ENCODE measurements at places on chromosomes 5 and 9. TPM values are rescaled to one million over a fixed set of nuclear protein-coding genes. Genes with fewer than 3 reads are reported as not detected.

Gene C9
- 0.14 TPM for polyA plus RNA-seq

Gene CDC26
- 41.8 TPM for polyA plus RNA-seq

DNA sequence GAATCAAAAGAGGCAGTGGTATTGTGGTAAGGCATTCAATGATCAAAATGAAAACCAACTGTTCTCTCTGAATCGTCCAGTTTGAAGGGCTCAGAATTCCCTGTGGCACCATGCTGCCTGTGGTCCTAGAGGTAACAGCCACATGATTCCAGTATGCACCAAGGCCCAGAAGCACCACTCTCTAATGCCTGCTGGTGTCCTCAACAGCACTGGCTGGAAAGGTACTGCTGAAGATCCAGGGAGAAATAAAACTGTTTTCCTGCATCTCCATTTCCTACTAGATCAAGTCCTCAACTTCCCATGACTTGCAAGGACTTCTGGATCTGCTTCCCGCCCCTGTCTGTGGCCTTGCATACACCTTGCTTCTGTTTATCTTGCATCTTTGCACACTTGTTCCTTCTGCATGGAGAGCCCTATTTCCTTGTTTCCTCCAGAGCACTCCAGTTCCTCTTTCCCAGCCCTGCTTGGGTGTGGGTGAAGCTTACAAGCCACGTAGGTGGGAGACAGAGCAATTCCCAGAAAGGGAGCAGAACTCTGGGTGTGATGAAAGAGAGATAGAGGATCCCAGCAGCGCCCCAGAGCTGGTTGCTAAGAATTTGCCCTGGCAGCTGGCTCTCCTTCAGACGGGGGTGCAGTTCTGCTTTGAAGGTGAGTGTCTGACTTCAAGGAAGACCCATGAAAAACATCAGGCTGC lies 41.0 kb upstream of the EQTN start:
- no peak for DNase-seq

- DNase-seq, result no peak
Observed at GRCh38 chr9:37751186-37751585, 2.4 kb upstream of the TRMT10B start.

Gene C9orf43
- 0.27 TPM for polyA plus RNA-seq

DNA sequence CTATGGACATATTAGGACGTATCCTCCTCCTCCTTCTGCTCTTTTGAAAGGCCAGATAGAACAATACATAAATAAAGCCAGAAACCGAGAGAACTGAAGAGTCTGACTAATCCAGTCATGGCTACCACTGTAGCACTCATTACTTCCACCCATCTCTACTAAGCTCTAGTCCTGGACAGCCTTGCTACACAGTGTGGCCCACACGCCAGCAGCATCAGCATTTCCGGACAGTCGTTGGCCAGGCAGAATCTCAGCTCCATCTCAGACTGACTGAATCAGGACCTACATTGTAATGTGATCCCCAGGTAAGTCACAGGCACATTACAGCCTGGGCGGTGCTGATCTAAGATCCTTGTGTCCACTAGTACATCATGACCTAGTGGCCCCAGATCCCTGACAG lies 182.9 kb downstream of the DRD1 start:
- DNase-seq, result no peak

GRCh38 chr5:140106805-140107311 lies 7.1 kb upstream of the PURA start:
- DNase-seq, result no peak
